Left lung (tissue), 14 donors: ENCODE measurements at places on chromosomes 5 and 9. TPM values are rescaled to one million over a fixed set of nuclear protein-coding genes. Genes with fewer than 3 reads are reported as not detected.

GRCh38 chr9:131731237-131731636, 8.6 kb downstream of the RAPGEF1 start:
- H3K27ac ChIP-seq = peak overlapping the region; percentile 91
- no peaks in the 10 kb centered on the region for H3K27me3 ChIP-seq
- H3K36me3 ChIP-seq = no peaks in the 10 kb centered on the region

GRCh38 chr5:662751-663435, 30.3 kb downstream of the TPPP start:
- H3K27me3 ChIP-seq = no peaks in the 10 kb centered on the region
- no peak for DNase-seq
- H3K4me3 ChIP-seq = no peak overlapping the region

Gene CDC14B
- 10.5 TPM for total RNA-seq

Gene SOX30
- total RNA-seq = not detected

- H3K4me1 ChIP-seq = no peaks in the 10 kb centered on the region
- no peak overlapping the region for H3K27ac ChIP-seq
- H3K27me3 ChIP-seq = peaks cover 58% of the 10 kb centered on the region
- no peak for DNase-seq
Measured at GRCh38 chr5:73272351-73272750, 99.4 kb downstream of the TMEM174 start.

- no peaks in the 10 kb centered on the region for H3K36me3 ChIP-seq
- DNase-seq = peak; percentile 61
- no peaks in the 10 kb centered on the region for H3K27me3 ChIP-seq
- no peaks in the 10 kb centered on the region for H3K4me1 ChIP-seq
Measured at GRCh38 chr9:134502266-134502791, 139.3 kb upstream of the COL5A1 start.
